Cerebellar cortex (tissue), 1 donor: ENCODE measurements at places on chromosomes 11 and 22.

DNA sequence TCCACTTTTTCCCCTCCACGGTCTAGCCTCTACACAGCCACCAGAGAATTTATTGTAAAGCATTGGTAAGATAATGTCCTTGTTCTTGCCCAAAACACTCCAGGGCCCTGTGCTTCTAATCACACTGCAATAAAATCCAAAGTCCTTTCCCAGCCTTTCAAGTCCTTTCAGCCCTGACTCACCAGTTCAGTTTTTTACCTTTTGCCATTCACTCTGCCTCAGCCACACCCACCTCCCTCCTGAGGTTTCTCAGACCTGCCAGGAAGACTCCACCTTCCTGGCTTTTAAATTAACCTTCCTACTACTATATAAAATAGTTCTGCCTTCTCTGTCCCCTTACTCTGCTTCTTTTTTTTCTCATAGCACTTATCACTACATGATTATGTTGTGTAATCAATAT, 91.0 kb upstream of the ARHGAP32 start:
- DNase-seq: no peak

DNA sequence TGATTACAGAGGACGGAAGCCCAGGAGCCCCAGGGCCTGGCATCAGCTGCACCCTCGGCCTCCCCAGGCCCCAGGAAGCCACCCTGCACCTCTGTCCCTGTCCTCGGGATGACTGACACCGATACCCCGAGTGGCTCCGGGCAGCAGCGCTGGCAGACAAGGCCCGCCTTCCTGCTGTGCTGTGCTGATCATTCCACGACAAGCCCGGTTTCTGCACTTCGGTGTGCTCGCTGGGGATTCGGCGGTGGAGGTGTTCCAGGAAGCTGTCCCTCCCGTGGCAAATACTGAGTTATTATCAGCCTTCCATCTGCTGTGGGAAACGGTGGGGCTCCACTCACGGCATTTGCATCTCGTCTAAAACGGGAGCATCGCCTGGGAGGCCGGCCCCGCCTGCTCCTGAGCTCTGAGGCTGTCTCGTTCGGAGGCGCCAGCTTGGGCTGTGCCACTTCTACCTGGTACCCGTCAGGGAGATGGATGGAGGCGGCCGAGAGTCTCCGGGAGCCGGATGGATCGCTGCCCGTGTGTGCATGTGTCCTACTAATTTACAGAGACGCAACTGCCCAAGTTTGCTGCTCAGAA, 506.1 kb downstream of the BRD1 start:
- DNase-seq: peak; percentile 70

DNA sequence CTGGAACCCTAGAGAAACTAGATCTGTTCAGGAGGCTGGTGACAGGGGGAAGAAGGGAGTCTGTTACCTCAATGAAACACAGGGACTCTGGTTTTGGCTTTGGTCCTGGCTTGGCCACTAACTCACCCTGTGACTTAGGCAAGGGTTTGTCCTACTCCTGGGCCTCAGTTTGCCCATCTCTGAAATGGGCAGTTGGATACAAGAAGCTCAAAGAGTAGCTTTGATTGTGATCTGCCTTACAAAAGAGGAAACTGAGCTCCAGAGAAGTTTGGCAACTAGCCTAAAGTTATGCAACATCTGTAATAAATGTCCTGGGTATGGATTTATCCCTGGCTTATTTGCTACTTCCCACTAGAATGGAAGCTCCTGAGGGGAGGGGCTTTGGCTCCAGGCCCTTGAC, 24.0 kb upstream of the LMO1 start:
- no peak for DNase-seq

- no peak for DNase-seq
Observed at GRCh38 chr11:44032299-44033085, 15.3 kb upstream of the ACCSL start.
